ENCODE measurements at places on chromosomes 1 and 21.

DNA sequence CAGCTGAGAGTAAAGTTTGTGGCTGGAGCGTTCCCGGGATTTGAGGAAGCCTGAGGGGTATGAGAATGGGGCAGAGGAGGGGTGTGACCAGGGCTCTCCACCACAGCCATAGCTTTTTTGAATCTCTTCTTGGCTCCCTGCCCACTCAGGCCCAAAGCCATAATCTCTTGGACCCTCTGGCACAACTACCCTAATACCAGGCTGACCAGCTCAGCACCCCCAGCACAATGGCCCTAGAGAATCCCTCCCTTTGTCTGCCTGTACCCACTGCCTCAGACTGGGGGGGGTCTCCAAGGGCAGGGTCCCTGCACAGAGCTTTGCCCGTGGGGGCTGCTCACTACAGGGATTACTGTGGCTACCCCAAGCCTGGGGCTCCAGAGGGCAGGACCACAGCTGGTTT is 7.5 kb downstream of the DENND4B start:
- no peak for DNase-seq

- DNase-seq: no peak
Observed at GRCh38 chr1:166057650-166058049, 109.2 kb downstream of the FAM78B start.

DNA sequence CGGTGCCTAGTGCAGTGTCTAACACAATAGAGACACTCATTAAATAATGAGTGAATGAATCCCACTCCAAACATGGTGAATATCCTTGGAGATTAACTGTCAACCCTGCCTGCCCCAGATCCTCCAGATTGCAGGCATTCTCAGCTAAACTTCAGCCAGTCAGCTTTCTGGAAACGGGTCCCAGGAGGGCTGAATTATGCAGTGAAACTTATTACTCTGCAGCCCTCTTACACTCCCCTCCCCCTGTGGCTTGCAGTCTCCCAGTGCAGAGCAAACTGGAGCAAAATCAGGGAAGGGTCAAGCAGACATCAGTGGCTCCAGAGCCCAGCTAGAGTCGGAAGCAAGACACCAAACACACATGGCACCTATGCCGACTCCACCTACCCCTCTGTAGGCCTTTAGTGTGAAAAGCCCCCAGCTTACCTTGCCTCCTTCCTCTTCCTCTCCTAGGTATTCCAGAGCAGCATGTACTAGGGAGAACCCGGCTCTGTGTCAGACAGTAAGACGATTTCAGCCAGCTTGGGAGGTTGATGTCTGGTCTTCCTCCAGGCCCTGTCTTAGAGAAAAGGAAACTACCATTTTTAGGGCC is 6.5 kb upstream of the RGS16 start:
- no peak for DNase-seq

DNA sequence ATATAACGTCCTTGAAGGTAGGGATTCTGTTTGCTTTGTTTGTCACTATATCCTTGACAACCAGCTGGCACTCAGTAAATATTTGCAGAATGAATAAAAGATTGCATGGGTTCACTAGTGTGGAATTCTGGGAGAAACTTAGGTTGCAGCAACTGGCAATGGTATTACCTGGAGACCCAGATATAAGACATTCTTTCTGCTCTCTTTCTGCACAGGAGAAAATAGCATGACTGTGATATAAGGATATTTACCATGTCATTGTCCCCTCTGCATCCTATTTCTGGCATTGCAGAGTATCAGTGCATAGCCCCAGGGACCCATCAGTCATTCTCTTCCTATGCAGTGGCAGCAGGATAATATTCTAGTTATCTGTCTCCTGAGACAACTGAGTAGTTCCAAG is 308.9 kb upstream of the LRRC7 start:
- no peak for DNase-seq

DNA sequence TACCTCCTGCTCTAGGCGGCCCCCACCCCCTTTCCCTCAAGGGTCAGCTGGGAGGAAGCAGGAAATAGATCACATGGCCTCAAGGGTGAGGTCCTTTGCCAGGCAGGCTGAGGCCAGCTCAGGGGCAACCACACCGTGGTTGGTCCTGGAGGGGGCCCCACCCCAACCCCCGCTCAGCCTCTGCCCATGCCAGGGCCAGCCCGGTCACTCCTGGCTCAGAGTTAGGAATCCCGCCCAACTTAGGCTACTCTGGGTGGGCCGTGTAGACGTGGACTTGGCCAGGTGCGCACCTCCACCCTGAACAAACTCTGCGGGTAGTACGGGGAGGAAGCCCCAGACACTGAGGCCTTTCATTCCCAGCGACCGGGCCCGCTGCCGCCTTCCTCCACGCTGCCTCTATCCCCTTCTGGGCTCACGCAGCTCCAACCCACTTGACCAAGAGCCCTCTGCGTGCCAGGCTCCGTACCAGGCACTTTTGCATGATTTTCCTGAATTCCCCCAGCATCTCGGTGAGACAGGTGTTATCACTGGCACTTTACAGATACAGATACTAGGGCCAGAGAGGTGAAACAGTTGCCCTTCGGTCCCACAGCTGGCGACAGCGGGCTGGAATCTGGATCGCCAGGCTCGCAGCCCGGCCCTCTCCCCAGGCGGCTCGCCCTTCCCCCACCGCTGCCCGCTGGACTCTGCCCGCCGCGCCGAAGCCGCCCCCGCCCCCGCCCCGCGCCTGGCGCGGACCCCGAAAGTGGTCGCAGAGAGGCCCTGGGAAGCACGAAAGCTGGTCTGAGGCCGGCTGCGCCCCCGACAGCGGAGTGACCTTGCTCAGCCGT is 769 bp downstream of the GALE start:
- DNase-seq: peak; percentile 78

- DNase-seq: no peak
Observed at GRCh38 chr1:14606632-14607031, 8.1 kb downstream of the KAZN start.

GRCh38 chr1:13710086-13710485 is 10.1 kb downstream of the PRDM2 start:
- DNase-seq: no peak

- DNase-seq: no peak
Observed at GRCh38 chr21:29163341-29164115, 33.1 kb downstream of the MAP3K7CL start.

GRCh38 chr21:15976807-15977206 is 247.0 kb downstream of the USP25 start:
- no peak for DNase-seq

- DNase-seq: no peak
Observed at GRCh38 chr1:183996396-183996795, 41.1 kb downstream of the COLGALT2 start.

GRCh38 chr1:199422206-199422605 is 605.3 kb upstream of the NR5A2 start:
- DNase-seq: no peak

GRCh38 chr21:40445349-40445921 is 401.5 kb downstream of the DSCAM start:
- no peak for DNase-seq

- peak; percentile 79 for DNase-seq
Observed at GRCh38 chr21:36478207-36478701, 1.7 kb downstream of the CLDN14 start.

GRCh38 chr1:64527786-64528185 is 57.9 kb downstream of the CACHD1 start:
- no peak for DNase-seq

DNA sequence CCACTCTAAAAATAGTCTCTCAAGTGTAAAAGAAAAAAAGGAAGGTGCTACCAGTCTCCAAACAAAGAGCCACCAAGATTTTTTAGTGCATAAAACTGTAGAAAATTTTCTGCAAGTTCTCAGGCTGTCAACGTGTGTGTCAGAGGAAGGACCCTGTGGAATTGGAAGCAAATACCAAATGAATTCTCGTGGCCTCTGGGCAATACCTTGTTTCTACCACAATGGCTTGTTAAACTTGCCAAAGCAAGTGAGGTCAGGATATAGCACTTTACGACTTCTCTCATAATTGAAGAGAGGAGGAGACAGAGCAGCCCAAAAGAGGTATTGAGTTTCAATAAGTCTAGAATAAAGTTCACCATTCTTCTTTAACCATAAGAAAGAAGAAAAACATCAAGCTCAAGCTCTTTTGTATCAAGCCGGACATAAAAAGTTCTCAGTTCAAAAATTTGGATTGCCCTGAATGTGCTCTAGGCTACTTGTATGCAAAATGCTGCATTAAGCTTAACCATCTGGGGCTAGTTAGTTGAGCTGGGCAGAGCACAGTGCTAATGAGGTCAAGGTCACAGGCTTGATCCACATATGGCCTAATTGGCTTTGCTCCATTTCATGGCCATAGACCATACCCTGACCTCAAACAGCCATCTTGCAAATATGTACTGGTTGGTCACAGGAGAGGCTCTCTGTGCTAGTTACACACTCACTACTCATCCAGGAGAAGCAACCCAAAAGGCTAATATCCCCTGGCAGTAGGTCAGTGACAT is 60.5 kb downstream of the TBX15 start:
- DNase-seq: no peak
